ENCODE measurements at places on chromosomes 11 and 22.
A peak's percentile ranks its signal among the peaks of the same experiment; 100 is the strongest.

- DNase-seq, result peak; percentile 25
Observed at GRCh38 chr11:534396-535209, 773 bp downstream of the HRAS start.

DNA sequence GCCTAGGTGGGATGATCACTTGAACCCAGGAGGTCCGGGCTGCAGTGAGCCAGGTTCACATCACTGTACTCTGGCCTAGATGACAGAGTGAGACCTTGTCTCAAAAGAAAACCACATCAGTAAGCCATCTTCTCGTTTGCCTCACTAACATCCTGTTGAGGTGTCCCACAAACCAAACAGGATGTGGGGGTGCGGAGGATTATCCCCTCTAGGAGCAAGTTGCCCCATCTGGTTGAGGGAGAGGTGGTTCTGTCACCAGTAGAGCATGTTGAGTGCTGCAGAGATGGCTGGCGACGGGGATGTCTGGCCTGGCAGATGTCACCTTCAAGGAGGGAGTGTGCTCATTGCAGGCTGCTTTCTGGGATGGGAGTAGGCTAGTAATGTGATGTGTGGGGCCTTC lies 72.4 kb downstream of the ZNRF3 start:
- DNase-seq, result peak; percentile 29

DNA sequence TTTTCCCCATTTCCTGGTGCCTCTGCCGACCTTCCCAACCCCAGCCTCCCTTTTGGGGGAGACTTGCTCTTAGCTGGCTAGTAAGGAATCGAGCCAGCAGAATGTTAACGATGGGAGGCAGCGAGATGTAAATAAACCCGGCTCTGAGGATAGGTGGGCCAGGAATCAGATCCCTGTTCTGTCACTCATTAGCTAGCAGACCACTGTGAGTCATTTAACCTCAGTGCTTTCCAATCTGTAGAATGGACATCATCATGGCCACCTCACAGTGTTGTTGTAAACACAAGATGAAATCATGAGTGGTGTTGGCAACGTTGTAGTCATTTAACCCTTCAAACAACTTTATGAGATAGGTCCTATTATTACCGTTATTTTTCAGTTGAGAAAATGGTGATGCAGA lies 208.6 kb downstream of the KIRREL3 start:
- DNase-seq, result no peak

DNA sequence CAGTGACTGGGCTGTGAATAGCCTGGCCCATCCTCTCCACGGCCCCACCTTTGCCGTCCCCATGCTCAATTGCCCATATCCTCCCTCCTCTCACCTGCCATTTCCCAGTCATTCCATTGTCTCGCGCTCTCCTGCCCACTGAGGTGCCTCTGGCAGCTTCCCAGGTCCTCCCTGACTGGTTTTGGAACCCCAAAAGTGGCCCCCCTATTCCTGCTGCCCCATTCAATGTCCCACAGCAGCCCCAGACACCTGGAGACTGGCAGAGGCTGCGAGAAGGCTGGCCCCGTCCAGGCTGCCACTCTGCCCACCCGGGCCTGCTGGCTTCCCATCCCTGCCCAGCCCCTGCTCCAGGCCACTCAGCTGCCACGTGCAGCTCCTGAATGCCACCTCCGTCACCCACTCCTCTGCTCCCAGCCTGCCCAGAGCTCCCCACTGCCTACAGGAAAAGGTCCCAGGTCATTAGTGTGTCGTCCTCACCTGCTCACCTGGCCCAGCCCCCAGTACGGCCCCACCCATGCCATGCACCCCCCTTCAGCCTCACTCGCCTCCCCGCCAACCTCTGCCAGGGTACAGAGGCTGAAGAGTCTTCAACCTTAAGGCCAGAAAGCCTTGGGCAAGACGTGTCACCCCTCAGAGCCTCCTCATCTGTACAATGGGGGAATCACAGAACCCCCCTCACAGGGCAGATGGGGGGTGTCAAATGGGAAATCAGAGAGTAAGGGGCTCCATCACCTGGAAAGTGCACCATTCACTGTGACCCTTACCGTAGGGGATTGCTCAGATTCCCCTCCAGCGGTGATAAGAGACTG lies 37.5 kb downstream of the KCNJ4 start:
- no peak for DNase-seq

All from AG10803 (cell line).